ENCODE measurements at places on chromosomes 2 and 18.

DNA sequence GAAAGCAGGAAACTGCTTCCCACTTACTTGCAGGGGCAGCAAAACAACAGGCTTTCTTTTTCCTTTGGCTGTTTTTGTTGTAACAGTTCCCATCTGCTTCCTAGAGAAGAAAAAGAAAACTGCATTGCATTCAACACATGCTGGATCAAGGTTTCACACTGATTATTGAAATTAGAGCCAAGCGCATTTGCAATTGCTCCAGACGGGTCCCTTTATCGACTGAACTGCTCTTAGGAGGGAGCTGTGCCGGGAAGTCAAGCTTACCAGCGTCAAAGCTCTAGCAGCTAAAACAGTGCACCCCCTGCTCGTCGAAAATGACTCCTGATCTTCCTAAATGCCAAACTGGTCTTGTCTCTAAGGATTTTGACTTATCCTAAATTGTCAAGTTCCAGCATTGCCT is 164.0 kb upstream of the SESTD1 start:
- no peak for DNase-seq

DNA sequence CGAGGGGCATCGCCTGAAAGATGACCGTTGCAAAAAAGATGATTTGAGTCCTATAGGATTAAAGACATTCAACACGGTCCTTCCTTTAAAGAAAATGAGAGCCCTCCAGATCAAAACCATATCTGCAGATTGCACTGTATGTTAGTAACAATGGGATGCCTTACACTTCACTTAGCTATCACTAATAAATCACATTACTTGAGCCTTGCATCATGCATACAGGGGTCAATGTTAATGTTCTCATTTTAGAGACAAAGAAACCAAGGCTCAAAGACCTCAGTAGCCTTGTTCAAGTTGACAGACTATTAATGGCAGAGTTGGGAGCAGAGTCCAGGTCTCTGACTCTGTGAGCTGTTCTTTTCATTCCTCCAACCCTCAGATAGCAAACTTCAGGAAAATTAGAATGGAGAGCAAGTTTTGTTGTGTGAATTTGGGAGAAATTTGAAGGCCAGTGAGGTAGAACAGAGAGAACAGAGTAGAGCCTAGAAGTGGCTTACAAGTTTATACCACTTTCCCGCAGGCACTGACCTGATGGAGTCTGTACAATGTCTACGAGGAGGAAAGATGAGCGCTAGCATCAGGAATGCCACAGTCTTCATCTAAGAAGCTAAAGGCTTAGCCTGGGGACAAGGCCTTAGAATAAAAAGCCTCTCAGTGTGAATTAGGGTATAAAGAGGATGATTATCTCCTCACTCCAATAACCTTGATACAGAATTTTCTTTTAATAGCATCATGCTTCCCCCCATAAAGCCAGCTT is 48.3 kb downstream of the TRIB2 start:
- DNase-seq: peak; percentile 47

- no peak for DNase-seq
These were observed 81.4 kb downstream of the CELF4 start for GRCh38 chr18:37483984-37484819.

DNA sequence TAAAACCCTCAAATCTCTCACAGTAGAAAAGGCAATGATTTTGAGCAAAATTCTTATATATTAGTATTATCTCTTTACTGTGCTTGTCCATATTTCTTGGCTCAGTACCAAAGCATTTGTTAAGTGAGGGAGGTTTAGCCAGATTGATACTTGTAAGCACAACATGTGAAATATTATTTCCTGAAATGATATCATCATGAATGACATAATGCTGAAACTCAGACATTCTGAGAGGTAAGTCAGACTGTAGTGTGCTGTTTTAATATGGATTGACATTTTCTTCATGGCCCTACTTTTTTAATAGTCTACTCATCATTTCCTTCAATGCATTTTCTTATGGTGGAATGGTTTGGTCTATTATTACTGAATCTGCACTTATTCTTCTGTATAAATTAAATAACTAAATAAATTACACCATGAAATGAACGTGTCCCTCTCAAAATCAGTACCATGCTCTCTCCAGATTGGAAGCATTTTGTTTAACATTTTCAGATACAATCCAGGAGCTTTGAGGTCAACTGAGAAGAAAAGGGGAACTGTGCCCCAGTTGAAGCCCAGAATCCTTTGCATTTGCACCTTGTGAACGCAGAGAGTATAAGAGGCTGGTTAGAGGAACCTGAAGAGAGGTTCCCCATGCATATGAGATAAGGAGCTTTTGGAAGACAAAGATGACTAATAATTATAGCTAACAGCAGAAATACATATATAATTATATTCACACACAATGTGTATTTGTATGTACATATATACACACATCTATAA is 50.1 kb upstream of the CRACDL start:
- no peak for DNase-seq

- DNase-seq: no peak
These were observed 3.0 kb upstream of the DLX1 start for GRCh38 chr2:172082105-172082943.

DNA sequence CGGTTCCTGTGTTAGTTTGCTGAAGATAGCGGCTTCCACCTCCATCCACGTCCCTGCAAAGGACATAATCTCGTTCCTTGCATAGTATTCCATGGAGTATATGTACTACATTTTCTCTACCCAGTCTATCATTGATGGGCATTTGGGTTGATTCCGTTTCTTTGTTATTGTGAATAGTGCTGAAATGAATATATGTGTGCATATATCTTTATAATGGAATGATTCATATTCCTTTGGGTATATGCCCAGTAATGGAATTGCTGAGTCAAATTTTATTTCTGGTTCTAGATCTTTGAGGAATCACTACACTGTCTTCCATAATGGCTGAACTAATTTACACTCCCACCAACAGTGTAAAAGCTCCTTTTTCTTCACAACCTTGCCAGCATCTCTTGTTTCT is 255.4 kb upstream of the CDH2 start:
- DNase-seq: peak; percentile 45

DNA sequence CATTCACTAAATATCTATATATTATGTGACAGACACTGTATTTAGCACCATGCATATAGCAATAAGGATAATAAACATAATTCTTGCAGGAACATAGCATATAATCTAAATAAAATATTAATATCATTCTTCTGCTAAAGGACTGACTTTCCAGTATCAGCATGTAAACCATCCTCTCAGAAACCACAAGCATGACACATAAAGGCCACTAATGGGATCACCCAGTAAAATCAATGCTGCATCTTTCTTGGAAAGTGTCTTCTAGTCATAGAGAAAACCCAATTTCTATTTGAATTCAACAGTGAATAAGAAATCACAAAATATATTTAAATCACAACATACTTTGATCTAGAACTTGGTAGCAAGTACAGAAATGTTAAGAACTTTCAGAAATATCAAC is 5.8 kb upstream of the LRP1B start:
- DNase-seq: no peak

GRCh38 chr2:48274040-48274439 is 255.9 kb upstream of the STON1 start:
- DNase-seq: no peak

- no peak for DNase-seq
These were observed 61.3 kb downstream of the PTRHD1 start for GRCh38 chr2:24731923-24732322.

GRCh38 chr2:193315428-193316091 is 1120.8 kb upstream of the TMEFF2 start:
- DNase-seq: no peak

GRCh38 chr2:198657512-198658121 is 800.1 kb downstream of the SATB2 start:
- DNase-seq: peak; percentile 30

GRCh38 chr18:76991021-76991688 is 141.4 kb downstream of the MBP start:
- DNase-seq: no peak

DNA sequence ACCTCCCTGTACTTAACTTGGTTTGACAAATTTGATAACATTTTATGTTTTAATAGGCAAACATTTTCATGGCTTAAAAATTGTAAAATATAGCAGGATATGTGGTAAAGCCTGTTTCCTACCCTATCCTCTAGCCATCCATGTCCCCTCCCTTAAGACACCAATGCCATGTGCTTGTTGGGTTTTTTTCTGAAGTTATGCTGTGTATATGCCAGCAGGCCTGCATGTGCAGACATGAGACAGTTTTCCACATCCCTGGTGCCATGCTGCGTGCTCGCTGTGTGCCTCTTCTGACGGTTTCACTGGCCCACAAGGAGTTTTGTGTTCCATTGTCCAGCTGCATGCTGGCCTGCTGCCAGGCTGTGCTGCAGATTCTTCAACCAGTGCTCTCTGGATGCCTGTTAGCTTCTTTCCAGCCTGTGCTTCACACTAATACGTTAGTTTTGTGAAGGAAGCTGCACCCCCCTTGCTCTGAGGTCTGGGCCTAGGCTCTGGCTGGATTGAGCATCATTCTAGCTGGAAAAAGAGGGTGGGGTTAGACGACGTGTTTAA is 16.9 kb downstream of the INPP4A start:
- DNase-seq: no peak

GRCh38 chr18:74898965-74899364 is 301.3 kb downstream of the ZNF407 start:
- DNase-seq: peak; percentile 69

GRCh38 chr2:235606004-235606715 is 112.3 kb downstream of the AGAP1 start:
- peak; percentile 58 for DNase-seq

DNA sequence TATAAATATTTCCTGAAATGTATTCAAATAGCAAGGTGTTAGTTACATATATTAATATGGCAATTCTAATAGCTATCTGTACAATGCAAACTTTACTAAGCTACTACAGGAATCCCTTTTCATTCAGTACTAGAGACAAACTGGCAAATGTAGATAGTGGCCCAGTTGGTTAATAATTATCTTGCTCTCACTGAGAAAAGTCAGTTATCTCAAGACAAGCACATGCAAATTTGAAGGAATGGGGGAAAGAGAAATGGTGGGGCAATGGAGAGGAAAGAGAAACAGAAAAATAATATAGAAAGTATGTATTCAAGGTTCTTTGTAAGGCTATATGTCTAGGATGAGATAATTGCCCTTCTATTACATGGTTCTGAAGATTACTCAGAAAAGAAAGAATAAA is 280.0 kb downstream of the FIGN start:
- no peak for DNase-seq

DNA sequence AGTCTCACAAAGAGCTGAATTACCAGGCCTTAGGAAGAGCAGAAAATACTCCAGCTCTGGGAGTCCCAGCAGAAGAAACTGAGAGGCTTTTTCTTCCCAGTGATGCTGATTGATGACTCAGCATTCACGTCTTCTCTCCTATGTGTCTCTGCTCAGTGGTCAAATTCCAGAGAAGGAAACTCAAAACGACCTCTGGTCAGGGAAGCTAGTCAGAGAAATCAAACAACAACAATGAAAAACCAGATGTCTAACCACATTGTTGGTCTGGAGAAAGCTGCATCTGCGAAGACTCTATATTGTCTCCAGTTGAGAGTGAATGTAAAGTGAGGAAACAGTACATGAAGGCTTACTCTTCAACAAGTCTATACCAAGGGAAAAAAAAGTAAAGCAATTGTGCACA is 28.6 kb upstream of the CERS6 start:
- DNase-seq: peak; percentile 92

- no peak for DNase-seq
These were observed 19.8 kb downstream of the TET3 start for GRCh38 chr2:74004212-74005182.
